ENCODE measurements at places on chromosomes 5 and 9. TPM values are rescaled to one million over a fixed set of nuclear protein-coding genes. Genes with fewer than 3 reads are reported as not detected.

The IL9 gene
- total RNA-seq = not detected

The PCDHB7 gene
- 7.6 TPM for total RNA-seq

The PCDHA2 gene
- total RNA-seq = not detected

The ANKRD34B gene
- total RNA-seq = not detected

The SLC6A7 gene
- not detected for total RNA-seq

The PCDHB4 gene
- total RNA-seq = 5.1 TPM

Measured in ascending aorta (tissue), 2 donors.